Activated CD8-positive, alpha-beta memory T cell treated with anti-CD3 and anti-CD28 coated beads for 1 hour (primary cell): ENCODE measurements at places on chromosomes 3 and 15.

- DNase-seq, result no peak
Measured at GRCh38 chr3:11059090-11059798, 66.7 kb downstream of the SLC6A1 start.

- no peak for DNase-seq
Measured at GRCh38 chr3:54176106-54176505, 53.8 kb downstream of the CACNA2D3 start.

DNA sequence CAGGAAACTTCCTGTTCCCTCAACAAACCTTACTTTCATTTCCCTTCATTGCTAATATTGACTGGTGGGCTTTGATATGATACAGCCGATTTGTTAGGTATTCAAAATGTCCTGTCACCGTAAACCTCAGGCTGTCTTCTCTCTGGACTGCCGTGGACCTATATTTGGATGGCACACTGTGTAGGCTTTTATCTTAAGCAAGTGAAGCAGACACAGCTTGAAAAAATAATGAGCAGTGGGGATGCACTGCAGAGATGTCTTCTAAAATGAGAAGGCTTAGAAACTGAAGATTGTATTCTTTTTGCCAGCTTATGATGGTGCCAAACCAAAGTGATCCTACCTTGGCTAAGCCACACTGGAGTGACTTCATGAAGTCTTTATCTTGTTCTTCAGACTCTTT, 266.3 kb downstream of the NR1D2 start:
- no peak for DNase-seq

GRCh38 chr15:70351391-70351790, 253.7 kb upstream of the TLE3 start:
- no peak for DNase-seq

DNA sequence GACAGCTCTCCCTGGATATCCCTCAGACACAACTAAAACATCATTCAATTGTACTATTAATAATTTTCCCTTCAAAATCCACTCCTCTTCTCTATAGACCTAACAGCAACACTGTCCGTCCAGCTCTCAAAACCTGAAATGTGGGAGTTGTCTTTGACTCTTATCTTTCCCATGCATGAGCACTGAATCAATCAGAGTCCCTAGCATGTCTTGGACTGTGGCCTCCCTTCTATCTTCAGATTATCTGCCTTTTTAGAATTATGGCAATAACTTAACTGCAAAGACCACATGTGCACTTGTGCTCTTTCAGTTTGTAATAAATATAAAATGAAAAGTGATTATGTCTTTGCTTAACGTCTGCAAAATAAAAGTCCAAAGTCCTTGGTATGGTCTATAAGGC, 107.0 kb downstream of the UBE3A start:
- DNase-seq, result no peak

DNA sequence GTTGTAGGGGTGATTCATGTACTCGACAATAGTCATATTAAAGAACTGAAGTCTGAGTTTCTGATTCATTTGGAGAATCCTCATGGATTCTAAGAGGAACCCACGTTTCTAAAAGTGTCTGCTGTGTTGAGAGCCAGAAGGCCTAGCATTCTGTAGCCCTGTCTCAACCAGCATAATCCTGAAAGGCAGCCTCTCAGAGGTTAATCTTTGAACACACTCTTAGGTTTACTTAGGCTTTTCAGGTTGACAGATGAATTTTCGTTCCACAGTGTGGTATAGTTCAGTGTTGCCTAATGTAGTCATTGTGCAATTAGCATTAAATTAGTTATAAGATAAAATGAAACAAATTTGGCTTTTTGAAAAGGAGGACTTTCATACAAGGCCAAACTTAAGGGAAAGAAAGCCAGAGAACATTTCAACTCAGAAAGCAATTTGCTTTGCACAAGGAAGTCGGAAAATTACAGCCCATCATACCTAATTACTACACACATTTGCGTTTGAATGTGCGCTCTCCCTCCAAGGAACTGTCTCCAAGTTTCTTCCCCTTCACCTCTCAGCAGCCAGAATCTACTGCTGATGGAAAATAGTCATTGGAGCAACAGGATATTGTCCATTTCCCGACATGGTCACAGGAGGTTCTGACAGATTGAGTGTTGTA, 42.0 kb downstream of the AGBL1 start:
- no peak for DNase-seq

- no peak for DNase-seq
Measured at GRCh38 chr3:57078344-57078634, 17.8 kb downstream of the SPATA12 start.

- no peak for DNase-seq
Measured at GRCh38 chr3:45100981-45101407, 45.2 kb downstream of the CDCP1 start.

- DNase-seq, result no peak
Measured at GRCh38 chr3:16300307-16300706, 35.3 kb downstream of the OXNAD1 start.

DNA sequence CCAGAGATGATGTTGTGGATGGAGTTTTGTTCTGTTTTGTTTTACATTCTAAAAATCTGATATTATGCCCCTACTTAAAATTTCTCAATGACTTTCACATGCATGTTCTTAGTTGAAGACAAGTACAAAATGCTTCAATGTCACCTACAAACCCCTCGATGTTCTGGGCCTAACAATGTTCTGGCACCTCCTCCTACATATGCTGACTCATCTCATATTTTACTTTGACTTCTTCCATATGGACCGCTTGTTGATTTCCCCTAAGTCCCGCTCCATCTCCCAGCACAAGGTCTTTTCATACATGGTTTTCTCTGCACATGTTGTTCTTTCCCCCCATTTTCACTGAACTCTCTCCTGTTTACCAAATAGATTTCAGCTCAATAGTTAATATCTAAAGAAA, 441.4 kb downstream of the CNTN6 start:
- no peak for DNase-seq

- no peak for DNase-seq
Measured at GRCh38 chr3:8705575-8705974, 28.0 kb upstream of the CAV3 start.

GRCh38 chr15:98727115-98728040, 79.0 kb downstream of the IGF1R start:
- no peak for DNase-seq

GRCh38 chr3:151675858-151676615, 57.7 kb upstream of the AADACL2 start:
- no peak for DNase-seq

- DNase-seq, result no peak
Measured at GRCh38 chr3:21894459-21895340, 143.7 kb upstream of the ZNF385D start.

DNA sequence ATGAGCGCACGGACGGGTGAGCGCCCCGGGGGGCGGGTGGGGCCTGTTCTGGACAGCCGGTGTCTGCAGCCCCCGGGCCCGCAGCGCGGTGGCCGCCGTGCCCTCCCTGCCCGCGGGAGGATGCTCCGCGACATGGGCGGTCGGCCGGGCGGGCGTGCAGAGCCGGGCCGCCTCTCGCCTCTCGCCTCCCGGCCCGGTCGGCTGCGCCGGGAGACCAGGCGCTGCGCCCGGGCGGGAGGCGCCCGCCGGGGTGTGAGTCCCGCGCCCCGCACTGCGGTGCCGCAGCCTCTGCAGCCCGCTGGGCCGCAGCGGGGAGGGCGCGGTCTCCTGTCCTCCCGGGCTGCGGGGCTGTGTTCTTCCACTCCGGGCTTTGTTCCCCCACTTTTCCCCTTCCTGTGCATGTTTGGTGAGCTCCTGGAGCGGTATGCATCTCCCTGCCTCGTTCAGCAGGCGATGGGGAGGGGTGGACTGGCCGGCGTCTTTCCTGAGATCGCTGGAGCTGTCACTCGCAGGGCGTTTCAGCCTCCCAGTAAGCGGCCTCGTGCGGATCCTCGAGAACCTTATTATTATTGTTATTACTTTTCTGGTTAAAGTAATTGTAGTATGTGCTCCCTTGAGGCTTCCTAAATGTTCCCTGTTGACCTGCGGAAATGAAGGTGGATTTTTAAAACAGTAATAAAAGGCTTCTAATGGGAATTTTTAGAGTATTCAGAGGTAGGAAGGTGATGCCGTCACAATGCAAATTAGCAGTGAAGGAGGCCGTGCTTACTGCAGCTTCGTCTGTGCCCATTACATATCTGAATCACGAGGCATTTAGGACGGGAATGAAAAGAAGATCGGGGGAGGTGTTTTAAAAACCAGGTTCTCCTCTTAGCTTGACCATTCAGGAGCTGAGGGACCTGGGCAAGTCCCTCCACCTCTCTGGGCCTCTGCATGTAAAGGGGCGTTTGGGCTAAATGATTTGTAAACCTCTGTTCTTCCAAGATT, 593 bp downstream of the TMOD2 start:
- no peak for DNase-seq

DNA sequence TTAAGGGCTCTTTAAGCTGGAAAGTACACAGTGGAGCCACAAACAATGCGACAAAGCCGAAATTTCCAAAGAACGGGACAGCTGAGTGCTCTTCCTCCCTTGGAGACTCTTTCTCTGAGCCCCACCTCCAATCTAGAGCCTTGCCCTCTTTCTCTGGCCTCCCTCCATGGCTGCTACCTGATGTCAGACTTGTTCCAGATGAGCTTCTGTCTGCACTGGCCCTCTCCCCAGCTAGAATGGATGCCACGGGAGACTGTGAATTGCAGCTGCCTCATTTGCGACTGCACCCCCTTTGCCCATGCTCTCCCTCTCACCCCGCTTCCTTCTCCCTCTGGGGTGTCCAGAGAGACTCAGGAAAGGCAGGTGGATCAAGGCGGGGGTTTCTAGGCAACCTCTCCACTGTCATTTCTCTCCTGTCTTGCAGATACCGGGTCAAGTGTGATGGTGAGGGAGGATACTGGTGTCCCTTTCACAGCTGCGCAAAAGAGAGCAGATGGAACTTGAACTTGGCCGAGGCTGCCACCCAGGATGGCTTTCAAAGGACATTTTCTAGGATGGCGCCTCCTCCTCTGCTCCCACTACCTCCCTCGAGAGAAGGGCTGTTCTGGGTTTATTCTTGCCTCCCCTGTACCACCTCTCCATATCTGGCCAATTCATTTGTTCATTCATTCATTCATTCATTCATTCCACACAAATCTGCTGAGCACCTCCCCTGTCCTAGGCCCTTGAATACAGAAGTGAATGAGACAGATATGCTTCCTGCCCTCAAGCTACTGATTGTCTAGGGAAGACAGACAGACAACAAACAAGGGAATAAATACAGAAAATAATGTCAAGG, 12.8 kb downstream of the ATP2B2 start:
- DNase-seq, result no peak
